ENCODE measurements at places on chromosomes 4 and X.

- no peak for DNase-seq
These were observed 10.9 kb downstream of the ASB5 start for GRCh38 chr4:176258135-176258534.

DNA sequence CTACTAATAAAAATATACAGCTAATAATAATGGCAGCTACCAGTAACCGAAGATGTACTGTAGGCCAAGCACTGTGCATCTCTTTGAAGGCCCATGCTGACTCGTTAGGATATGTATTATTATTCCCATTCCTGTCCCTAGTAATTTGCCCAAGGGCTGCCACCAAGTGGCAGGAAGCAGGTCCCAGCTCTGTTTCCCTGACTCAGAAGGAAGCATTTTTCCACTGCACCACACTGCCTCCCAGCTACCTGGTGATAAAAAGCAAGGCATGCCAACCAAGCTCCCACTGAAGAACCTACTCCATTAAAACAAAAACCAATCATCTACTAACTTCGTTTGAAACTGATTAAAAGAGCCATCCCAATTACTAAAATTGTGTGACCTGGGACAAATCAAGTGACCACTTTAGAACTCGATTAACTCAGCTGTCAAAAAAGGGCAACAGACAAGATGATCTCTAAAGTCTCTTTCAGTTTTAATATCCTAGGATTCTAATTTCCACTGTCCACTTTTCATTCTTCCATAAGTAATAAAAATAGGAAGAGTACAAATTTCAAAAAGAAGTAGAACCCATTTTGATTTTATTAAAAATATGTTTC lies 24.3 kb upstream of the PGM2 start:
- DNase-seq: peak; percentile 46

GRCh38 chr4:19776021-19776459 lies 475.7 kb upstream of the SLIT2 start:
- DNase-seq: peak; percentile 11

GRCh38 chr4:14671146-14671545 lies 331.1 kb upstream of the CPEB2 start:
- DNase-seq: no peak

DNA sequence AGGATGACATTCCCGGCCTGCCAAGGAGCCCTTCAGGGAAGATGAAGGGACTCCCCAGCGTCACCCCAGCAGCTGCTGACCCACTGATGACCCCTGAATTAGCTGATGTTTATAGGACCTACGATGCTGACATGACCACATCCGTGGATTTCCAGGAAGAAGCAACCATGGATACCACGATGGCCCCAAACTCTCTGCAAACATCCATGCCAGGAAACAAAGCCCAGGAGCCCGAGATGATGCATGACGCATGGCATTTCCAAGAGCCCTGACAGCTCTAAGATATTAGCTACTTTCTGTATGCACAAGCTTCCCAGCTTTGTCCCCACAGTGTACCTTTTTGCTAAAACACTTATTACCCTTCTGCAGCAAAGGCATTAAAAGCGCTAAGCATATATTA lies 14.4 kb downstream of the AMBN start:
- no peak for DNase-seq

DNA sequence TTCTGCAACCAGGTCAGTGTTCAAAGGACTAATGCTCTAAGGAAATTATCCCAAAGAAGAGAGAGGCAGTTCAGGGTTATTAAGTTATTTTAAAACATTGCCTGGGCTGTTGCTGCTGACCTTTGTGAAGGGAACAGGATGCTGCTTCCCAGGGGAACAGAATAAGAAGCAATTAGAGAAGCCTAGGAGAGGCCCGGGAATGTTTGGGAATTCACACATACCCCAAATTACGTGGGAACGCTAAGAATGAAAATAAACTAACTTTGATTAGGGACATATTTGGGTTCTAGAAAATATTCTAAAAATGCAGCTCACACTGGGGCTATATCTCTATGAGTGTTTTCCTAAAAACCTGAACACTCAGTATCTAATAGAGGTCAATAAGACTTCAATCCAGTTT lies 243.1 kb upstream of the FTHL17 start:
- DNase-seq: no peak

- DNase-seq: no peak
These were observed 1141.5 kb downstream of the PCDH18 start for GRCh38 chr4:136390824-136391223.

DNA sequence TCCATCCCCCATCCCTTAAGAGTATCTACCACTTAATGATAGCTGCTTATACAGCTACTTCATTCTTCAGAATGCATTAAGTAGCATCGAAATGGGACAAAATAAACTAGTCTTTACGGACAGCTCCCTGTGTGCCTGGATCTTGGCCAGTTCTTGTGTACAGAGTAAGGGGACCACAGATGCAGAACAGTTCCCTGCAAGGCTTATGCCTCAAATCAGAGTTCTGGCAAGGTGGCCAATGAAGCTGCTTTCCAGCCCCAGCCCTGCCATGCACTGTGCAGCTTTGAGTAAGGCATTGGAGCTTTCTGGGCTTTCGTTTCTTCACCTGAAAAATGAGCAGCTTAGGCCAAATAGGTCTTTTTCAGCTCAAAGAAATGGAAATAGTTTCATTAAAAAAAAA lies 14.2 kb downstream of the CLNK start:
- DNase-seq: no peak

DNA sequence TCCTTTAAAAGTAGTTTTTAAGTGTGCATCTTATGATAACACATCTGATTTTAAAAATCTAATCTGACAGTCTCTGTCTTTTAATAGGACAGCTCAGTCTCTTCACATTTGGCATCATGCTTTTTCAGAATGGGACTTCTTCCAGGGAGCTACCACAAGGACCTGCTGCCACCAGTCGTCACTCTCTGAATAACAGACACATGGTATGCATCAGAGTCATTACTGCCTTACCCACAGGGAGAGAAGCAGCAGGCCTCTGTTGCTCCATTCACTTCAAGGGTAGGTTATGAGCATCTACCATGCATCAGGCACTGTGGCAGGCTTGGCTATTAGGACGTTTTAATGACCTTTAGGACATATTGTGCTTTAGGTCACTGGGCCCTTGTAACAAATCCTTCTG lies 50.0 kb upstream of the AFAP1 start:
- DNase-seq: no peak

- no peak for DNase-seq
These were observed 162.3 kb upstream of the MAOA start for GRCh38 chrX:43493756-43494155.

DNA sequence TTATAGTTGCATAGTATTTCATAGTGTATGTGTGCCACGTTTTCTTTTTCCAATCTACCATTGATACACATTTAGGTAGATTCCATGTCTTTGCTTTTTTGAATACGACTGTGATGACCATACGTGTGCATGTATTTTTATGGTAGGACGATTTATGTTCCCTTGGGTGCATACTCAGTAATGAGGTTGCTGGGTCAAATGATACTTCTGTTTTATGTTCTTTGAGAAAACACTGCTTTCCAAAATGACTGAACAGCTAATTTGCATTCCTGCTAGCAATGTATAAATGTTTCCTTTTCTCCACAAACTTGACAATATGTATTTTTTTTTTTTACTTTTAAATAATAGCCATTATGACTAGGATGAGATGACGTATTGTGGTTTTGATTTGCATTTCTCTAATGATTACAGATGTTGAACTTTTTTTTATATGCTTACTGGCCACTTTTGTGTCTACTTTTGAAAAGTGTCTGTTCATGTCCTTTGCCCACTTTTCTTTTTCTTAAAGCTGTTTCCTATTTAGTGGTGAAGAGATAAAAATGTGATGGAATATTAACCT lies 969.5 kb upstream of the NDST4 start:
- no peak for DNase-seq

GRCh38 chrX:13334491-13334890 lies 14.6 kb upstream of the ATXN3L start:
- no peak for DNase-seq

DNA sequence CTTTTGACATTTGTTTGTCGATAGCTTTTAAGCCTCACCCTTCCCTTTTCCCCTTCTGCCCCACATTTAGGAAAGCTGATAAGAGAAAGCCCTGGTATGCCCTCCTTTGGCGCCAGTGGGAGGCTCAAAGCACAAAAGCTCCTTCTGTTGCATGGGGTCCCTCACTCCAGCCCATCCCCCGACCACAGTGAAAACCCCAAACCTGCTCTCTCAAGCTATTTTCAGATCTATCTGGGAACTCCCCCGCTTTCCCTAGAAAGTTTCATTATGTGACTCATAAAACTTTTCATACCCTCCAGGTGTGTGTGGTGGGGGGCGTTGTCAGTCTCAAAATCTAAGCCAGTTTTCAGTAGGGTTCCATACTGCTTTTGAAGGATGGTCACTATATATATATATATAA lies 259.0 kb upstream of the PCDH7 start:
- DNase-seq: no peak

GRCh38 chr4:22676063-22676462 lies 16.7 kb upstream of the GBA3 start:
- DNase-seq: no peak

DNA sequence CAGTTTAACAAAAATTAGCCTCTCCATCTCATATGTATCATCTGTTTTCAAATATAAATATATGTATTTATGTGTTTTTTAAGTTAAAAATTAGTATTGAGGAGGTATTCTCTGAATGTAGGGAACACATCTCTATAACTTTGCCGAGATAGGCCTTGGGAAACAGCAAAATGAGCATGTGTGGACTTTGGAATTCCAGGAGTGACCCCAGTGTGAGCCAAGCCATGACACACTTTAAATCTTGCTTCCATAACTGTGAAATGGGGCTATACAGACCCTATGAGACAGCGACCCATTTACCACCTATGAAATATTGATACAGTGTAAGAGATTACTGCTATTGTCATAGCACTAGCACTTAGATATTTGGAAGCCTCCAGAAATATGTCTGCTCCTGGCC lies 58.8 kb downstream of the FRMPD4 start:
- no peak for DNase-seq

DNA sequence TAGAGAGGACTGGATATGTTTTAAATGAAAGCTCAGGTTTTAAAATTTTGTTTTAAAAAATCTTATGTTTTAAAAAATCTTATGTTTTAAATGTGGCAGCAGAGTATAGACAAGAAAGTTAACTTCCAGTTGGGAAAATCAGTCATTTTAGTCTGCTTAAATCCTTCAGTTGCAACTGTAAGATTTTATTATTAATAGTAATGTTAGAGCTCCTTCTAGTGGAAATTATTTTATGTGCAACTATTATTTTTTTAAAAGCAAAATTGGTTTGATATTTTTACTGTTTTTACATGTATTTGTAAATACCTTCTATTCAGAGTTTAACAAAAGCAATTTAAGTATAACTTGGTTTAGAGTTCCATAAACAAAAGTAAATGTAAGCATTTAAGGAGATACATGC lies 8.5 kb upstream of the NUDT6 start:
- DNase-seq: no peak

GRCh38 chrX:130896026-130896425 lies 7.0 kb downstream of the ENOX2 start:
- DNase-seq: no peak

DNA sequence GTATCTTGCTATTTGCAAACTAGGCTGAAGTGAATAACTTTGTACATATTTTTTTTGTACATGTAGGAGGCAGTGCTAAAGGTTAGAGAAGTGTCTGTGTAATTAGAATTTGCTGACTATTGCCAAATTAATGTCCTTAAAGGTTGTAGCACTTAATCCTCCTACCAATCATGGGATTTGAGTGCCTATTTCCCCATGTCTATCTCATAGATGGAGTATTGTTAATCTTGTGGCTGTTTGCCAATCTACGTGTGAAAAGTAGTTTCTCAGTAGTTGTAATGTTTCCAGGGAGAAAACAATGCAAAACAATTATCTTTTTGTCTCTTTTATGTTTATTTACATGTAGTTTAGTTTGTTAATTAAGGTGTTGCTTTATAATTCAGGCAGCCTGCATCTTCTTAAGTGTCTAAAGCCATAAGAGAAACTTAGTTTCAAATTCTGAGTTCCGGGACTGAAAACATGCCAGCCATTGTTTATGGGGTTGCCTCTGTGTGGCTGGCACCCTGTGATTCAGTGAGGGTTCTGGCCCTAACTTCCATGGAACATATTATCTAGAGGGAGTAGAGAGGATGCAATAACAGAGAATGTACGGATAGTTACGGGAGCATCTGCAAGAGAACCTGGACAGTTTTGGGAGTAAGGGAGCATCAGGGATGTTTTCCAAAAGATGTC lies 142.4 kb downstream of the KLHL8 start:
- no peak for DNase-seq

DNA sequence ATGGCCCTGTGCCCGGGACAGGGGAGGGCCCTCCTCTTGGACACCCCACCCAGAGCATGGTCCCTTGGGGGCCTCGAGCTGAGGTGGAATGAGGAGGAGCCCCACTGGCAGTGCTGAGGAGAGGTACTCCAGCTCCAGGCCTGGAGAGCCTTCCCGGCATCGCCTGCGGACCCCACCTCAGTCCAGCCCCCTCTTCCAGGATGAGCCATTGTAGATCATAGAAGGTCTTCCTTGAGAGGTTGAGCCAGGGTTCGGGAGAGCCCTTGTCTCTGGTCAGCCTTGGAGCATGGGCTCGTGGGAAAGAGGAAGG lies 16.9 kb downstream of the SMIM10L2A start:
- DNase-seq: no peak
